Glutamatergic neuron (in vitro differentiated cells): ENCODE measurements at places on chromosomes 7 and 10. TPM values are rescaled to one million over a fixed set of nuclear protein-coding genes. Genes with fewer than 3 reads are reported as not detected.

DNA sequence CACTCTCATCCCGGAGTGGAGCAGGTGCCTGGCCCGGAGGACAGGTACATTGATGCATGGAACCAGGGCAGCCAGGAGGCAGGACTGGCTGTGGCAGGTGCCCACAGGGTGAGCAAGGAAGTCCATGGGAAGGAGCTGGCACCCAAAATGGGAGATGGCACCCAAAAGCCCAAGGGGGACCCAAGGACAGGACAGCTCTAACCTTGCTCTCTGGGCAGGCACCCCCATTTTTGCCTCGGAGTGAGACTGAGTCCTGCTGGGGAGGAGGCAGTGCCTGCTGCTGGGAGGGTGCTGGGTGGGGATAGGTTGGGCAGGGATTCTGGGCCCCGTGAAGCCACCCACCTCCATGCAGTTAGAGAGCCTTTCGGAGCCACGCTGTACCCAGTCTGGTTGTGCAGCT, 234.5 kb downstream of the TCERG1L start:
- no peak for DNase-seq

DNA sequence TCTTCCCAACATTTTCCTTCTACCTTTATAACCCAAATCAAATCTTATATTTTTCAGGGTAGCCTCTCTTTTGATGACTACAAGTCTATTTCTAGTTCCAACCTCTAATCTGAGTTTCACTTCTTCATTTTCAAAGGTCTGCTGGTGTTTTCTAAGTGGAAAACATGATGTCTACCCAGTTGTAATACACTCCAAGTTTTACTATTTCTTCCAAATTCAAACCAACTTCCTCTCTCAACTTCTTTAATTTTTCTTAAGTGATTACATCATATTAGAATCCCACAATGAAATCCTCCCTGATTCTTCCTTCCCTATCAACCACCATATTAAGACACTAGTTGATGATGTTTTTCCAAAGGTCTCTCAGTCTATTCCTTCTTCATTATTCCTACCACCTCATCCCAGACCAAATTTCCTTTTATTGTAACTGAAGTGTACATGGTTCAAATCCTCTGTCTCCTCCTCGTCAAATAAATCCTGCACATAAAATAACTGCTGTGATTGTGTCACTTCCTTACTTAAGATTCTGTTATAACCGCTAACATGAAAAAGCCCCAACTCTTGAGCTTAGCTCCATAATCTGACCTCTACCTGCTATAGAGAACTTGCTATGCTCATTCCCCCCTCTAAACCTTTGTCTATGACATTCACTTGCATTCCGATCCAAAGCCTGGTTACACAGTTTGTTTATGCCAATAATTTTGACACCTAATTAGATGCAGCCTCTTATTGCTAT, 12.7 kb downstream of the TAS2R38 start:
- no peak for DNase-seq

DNA sequence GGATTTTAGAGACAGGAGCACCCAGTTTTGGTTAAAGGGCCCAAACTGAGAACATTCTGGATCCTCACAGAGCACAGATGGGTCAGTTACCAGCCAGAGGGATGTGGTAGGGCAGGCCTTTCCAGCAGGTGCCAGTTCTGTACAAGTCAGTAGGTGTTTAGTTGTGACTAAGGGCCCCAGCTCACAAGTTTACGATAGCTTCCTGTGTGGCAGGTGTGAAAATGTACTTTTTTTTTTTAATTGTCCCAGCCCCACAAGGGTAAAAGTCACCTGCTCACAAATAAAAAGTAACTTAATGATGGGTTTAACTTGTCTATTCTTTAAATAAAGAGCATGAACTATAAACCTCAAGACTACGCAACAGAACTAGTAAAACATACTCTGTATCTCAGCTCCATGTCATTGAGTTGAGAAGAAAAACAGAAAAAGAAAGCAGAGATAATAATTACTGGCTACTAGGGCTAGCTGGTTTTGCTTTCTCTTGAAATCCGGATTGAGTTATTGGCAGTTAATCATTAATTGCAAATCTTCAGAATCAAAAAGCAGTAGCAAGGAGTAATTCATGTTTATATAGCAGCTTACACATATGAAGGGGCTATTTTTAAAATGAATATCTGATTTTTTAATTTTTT, 15.4 kb downstream of the NFE2L3 start:
- DNase-seq = no peak

The CHST3 gene
- total RNA-seq = 0.83 TPM

GRCh38 chr10:42952349-42952748, 124.5 kb upstream of the RET start:
- DNase-seq = peak; percentile 74

DNA sequence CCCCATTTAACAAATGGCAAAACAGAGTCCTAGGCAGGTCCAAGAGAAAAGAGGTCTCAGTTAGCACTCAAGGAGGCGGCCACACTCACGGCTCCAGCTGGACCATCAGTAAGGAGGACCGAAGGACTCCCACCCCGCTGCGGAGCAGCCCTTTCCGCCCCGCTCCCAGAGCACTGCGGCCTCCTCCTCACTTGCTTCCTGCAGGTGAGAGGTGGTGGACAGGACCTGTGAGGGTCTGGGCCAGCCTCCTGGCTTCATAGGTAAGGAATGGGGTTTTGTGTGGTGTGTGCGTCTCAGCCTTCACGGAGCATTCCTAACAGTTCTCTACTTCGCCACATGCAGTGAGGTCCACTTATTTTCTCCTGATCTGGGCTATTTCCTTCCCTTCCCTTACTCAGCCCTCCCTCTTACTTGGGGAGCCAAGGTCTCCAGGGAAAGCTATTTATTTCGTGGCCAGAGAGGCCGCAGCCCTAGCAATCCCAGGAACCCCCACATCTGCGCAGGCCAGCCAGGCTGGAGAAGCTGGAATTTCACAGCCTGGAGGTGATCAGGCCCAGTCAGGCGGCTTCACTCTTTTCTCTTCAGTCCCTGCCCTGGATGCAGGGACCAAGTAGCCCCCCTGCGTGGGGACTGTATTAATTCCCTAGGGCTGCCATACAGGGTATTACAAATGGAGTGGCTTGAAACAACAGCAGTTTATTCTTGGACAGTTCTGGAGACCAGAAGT, 45.9 kb downstream of the ZNF783 start:
- DNase-seq = no peak

DNA sequence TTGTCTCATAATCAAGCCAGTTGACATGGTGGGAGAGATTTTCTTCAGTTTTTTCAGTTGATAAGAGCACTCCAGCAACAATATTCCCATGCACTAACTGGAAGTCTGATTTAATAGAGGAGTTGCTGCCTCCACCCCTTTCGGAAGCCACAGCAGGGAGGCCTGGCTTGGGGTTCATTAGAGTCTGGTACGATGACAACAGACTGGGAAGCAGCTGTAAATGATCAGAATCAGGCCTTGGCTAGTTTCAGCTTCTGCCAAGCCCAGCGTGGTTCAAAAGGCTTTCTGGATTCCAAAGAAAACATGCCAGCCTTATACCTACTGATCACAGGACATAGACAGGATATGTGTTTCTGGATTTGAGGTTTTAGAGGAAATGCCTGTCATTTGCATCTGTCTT, 274.0 kb downstream of the CSTF2T start:
- DNase-seq = peak; percentile 26

DNA sequence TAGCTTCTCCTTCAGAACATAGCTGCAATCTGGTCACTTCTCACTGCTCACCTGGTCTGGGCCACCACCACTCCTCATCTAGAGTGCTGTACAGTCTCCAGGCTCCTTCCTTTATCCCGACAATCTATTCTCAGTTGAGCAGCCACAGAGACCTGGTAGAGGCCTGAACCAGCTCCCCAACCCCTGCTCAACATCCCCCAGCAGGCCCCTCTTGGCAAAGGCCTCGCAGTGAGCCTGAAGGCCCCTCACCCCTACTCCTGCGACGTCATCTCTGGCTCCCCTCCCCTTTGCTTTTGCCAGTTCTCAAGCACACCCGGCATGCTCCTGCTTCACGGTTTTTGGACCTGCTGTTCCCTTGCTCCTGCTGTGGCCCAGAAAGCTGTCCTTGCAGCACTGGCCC, 113.9 kb downstream of the ARHGAP22 start:
- no peak for DNase-seq

GRCh38 chr10:117993166-117993565, 53.6 kb downstream of the RAB11FIP2 start:
- DNase-seq = no peak

GRCh38 chr10:239109-239508, 103.9 kb downstream of the ZMYND11 start:
- DNase-seq = no peak

- DNase-seq = no peak
Measured at GRCh38 chr7:100763556-100764140, 30.3 kb downstream of the ZAN start.

The PDK4 gene
- not detected for total RNA-seq

GRCh38 chr7:80611779-80612178, 26.7 kb upstream of the CD36 start:
- DNase-seq = no peak
